ENCODE measurements at places on chromosomes 3 and 15.

DNA sequence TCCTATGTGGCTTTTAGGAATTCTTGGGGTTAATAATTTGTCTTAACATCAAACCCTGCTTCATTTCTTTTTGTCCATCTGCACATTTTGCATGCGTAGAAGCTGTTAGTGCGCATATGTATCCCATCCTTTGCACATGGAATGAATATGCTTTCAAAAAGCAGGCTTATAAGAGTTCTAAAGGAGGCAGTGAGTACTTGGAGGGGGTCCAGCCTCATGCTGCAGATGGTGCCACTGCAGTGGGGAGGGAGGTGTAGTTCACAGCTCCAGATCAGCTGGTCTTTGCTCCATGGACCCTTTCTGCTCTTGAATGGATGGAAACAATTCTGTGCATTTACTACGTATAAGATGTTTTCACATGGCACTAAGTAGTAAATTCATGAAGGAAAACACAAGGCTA lies 20.7 kb upstream of the SSR3 start:
- no peak for DNase-seq

DNA sequence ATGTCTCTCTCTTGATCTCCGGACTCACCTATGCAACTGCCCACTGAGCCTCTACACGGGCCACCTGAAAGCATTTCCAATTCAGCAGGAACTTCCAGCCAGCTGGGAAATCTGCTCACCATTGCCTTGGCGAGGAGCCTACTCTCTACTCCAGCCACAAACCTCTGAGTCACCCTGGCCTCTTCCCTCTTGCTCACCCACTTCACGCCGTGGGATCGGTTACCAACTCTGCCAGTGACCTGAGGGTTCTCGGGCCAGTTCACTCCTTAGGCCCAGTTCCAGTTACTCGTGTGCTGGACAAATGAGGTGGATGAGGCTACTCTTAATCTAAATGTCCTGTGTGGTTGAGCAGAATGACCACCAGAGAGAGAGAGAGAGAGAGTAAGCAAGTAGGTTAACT lies 70.1 kb downstream of the CEMIP start:
- DNase-seq, result no peak

DNA sequence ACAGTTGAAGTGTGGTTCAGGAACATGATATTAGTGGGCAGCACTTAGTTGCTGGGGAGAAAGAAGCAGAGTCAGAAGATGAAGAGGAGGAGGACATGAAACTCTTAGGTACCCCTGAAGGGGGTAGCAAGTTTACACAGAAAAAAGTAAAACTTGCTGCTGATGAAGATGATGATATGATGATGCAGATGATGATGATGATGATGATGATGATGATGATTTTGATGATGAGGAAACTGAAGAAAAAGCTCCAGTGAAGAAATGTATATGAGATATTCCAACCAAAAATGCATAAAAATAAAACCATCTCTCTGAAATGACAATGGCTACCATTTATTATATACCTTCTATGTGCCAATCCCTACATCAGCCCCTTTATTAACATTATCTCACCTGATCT lies 39.9 kb upstream of the SOX14 start:
- no peak for DNase-seq

DNA sequence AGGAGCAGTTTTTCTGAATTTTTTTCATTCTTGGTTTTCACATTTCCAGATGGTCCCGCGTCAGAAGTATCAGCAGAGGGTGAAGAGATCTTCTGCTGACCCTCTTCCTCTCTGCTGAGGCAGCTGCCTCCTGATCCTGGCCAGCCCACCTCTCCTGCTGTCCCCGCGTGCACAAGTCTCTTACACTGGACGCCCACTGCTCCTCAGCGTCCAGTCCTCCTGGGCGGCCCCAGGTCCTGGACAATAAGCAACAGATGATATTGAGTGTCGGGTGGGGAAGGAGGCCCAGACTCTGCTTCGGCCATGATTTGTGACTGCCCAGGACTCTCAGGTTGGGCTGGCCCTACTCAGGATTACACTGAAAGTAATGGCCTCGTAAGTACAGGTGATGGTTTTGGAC lies 50.1 kb downstream of the KLHL25 start:
- no peak for DNase-seq

GRCh38 chr15:35546511-35547381 lies 781 bp upstream of the DPH6 start:
- DNase-seq, result no peak

DNA sequence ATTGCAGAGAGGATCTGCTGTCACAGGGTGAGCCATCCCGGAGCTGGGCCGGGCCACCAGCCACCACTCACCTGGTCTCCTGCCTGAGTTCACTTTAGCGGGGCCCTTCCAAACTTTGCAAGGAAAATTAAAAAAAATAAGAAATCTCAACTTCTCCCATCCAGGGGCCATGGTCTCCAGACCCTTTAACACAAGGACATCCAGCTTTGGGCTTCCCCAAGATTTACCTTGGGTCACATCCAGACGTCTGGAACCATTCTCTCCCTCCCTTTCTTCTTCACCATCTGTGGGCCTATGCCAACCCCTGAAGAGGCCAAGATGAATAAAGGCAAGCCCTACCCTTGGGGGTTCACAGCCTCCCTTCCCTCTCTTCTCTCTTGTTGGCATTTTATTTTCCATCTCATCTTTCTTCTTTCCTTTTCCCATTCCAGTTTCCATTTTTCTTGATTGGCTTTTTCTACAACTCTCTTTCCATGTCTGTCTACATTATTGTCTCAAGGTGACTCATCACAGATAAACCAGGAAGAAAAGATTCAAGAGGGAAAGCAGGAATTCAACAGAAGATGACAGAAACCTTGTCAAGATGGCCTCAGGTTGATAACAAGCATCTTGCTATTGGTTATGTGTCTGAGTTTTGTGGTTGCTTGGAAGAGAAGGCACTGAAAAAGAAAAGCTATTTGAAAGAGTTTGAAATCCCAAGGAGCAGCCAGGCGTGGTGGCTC lies 49.5 kb downstream of the ITGA11 start:
- DNase-seq, result no peak

GRCh38 chr3:117218641-117219048 lies 509.1 kb downstream of the TUSC7 start:
- DNase-seq, result no peak

- no peak for DNase-seq
Measured at GRCh38 chr3:75341324-75342067, 322.6 kb upstream of the FRG2C start.

- DNase-seq, result no peak
Measured at GRCh38 chr3:126160243-126161210, 19.9 kb downstream of the ALDH1L1 start.

GRCh38 chr15:92429378-92430068 lies 35.8 kb downstream of the ST8SIA2 start:
- no peak for DNase-seq

- DNase-seq, result no peak
Measured at GRCh38 chr3:158711886-158712285, 20.4 kb downstream of the RARRES1 start.

DNA sequence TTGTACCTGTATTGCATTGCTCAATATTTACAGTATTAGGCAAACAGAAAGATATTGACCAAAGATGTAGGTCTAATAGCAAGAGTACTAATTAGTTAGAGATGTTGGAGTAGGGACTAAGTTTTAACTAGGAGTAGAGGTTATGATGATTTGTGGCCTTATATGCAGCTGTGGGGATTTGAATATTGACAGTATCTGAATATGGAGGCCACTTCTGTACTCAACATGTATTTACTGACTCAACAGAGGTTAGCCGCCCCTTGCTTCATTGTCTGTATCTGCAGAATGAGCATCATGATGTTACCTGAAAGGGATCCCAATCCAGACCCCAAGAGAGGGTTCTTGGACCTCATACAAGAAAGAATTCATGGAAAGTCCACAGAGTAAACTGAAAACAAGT lies 49.6 kb upstream of the LRTM1 start:
- no peak for DNase-seq

DNA sequence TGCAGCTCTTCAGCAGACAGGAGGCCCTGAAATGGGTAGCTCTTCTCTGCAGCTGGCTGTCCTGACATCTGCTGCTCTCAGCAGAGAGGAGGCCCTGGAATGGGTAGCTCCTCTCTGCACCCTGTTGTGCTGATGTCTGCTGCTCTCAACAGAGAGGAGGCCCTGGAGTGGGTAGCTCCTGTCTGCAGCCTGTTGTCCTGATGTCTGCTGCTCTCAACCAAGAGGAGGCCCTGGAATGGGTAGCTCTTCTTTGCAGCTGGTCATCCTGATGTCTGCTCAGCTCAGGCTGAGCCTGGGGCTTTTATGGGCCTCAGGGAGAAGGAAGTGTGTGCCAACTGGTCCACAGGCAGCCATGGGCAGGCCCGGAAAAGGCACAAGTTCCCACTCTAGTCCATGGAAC lies 66.6 kb downstream of the PIK3CB start:
- no peak for DNase-seq

DNA sequence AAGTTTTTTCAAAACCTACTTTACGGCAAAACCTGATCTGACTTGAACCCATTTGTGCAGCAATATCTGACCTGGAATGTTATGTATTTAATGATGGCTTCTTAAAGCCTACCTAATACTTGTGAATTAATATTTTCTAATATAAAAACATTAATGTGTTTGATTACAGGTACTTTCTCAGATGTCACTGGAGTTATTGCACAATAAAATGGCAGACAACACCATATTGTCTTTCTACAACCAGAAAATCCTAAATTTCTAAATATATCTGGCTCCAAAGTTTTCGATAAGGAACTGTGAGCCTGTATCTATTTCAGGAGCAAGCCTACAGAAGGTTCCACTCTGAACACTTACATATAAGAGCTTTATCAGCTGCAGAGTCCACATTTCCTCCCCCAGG lies 184.5 kb downstream of the ATP8B4 start:
- no peak for DNase-seq

- no peak for DNase-seq
Measured at GRCh38 chr15:65920825-65921309, 51.6 kb downstream of the RAB11A start.

DNA sequence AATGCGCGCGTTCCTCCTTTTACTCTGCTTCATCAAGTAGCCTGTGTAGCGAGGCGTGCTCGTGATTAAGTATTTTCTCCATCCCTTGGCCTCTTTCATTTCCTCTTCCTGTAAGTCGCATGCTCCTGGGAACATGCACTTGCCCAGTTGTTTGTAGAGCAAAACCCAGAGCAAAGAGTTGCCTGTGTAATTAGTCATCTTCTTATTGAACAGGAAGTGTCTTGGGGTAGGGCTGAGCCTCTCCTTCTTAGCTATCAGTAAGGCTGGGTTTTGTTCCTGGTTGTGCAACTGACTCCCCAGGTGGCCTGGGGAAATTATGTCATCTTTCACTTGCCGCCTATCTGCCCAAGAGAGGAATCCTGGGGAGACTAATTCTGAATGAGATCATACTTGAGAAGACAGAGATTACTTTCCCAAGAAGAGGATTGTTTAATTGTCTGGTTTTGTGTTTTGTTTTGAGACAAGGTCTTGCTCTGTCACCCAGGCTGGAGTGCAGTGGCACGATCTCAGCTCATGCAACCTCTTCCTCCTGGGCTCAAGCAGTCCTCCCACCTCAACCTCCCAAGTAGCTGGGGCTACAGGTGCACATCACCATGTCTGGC lies 14.9 kb downstream of the LIPH start:
- peak; percentile 25 for DNase-seq

DNA sequence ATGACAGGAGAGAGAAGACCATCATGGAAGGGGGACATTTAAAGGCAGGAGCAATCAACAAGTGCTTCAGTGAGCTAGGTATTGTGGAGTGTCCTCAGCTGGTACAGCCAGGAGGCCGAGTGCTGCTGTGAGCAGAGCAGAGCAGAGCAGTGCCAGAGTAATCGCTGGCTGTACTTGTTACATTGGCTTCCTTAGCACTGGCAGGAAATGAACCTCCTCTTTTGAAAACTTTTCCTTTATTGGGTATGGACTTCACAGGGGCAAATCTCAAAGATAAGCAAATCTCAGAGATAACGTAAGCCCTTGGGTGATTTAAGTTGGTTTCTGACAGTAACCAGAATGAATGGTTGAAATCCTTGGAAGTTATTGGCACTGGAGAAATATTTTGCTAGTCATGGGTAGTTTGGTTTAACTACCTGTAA lies 2.1 kb downstream of the SH3GL3 start:
- DNase-seq, result no peak

DNA sequence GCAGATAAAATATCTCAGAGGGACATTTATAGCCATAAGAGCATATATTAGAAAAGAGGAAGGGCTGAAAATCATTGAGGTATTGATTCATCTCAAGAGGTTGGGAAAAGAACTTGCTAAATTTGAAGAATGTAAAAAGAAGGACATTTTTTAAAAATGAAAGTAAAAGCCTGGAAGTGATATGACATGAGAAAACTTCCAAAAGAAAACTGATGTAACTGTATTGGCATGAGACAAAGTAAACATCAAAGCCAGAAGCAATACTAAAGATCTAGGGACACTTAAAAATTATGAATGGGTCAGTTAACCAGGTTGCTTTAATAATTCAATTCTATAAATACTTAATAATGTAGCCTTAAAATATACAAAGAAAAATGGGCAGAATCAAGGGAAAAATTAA lies 31.9 kb downstream of the CEP63 start:
- no peak for DNase-seq

- DNase-seq, result no peak
Measured at GRCh38 chr3:123271466-123272159, 69.9 kb downstream of the SEC22A start.

DNA sequence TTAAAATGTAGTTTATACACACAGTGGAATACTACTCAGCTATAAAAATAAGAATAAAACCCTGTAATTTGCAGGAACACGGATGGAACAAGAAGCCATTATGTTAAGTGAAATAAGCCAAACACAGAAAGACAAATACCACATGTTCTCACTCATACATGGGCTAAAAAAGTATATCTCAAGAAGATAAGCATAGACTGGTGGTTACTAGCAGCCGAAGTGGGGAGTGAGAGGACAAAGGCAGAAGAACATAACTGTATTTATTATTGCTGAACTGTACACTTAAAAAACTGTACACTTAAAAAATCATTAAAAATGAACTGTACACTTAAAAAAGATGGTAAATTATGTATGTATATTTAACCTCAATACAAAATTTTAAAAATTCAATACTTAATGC lies 11.0 kb downstream of the UBE3A start:
- no peak for DNase-seq

GRCh38 chr3:65659396-65659795 lies 379.3 kb downstream of the MAGI1 start:
- no peak for DNase-seq

- no peak for DNase-seq
Measured at GRCh38 chr3:52433328-52433995, 11.4 kb downstream of the SEMA3G start.

Data from NK-92 treated with Interleukin-12 subunit alpha and Interleukin-12 subunit beta, amount 100 ng/mL, for 24 hours (cell line).